Hematopoietic multipotent progenitor cell treated with erythropoietin and hydrocortisone succinate and interleukin-3 and kit ligand, for 8 days (in vitro differentiated cells): ENCODE measurements at places on chromosomes 16 and 17.
A peak's percentile ranks its signal among the peaks of the same experiment; 100 is the strongest.

GRCh38 chr16:31138621-31139578 is 3.4 kb upstream of the PRSS8 start:
- no peak for DNase-seq

GRCh38 chr17:4948166-4948930 is at the start of gene PFN1:
TSS of gene PFN1 (minus strand) at chr17:4948530. CDS start at chr17:4948394, 136 bp downstream.
- DNase-seq, result peak; percentile 91

DNA sequence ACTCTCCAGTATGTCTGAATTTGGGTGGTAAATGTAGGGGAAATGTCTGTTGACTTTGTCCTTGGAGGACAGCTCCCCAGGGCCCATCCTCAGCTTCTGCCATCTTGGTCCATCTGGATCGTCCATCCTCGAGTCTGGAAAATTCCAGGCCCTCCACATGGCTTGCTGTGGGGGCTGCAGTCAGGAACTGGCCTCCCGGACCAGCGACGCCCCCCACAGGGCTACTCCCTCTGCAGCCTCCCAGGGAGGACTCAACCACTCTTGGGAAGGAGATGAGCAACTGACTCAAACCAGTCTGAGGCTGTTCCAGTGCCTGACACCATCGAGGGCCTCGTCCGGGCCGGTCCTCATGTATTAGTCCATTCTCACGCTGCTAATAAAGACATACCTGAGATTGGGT is 5.5 kb upstream of the ZG16B start:
- no peak for DNase-seq

DNA sequence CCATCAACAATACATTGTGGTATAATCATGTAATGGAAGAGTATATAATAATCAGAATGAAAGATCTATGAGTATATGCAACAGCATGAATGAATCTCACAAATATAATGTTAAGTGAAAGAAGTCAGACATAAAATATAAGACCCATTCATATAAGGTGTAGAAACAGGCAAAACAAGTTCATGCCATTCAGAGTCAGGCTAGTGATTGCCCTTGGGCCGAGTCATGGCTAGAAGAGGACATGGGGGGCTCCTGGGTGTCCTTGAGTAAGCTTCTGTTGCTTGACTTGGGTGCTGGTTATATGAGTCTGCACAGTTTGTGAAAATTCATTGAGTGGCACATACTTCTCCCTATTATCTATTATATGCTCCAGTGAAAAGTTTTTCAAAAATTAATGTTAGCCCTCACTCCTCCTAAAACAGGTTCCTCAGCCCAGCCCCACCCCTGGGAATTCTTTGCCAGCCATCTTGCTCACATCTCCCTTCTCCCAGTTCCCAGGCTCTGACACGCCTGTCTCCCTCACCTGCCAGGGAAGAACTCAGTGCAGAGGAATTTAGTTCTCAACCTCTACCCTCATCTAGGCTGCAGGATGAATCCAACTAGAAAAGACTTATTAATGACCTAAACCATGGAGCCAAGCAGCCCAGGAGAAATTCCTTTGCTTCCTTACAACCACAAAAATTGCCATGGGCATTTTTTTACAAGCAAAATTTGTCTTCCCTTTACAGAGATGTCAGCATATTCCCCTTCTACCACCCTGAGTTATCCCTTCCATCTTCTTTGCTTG is 52.4 kb upstream of the NFAT5 start:
- DNase-seq, result no peak

GRCh38 chr16:129075-129474 is 9.4 kb downstream of the NPRL3 start:
- DNase-seq, result no peak

- DNase-seq, result no peak
Measured at GRCh38 chr16:23398987-23399805, 53.8 kb downstream of the COG7 start.

DNA sequence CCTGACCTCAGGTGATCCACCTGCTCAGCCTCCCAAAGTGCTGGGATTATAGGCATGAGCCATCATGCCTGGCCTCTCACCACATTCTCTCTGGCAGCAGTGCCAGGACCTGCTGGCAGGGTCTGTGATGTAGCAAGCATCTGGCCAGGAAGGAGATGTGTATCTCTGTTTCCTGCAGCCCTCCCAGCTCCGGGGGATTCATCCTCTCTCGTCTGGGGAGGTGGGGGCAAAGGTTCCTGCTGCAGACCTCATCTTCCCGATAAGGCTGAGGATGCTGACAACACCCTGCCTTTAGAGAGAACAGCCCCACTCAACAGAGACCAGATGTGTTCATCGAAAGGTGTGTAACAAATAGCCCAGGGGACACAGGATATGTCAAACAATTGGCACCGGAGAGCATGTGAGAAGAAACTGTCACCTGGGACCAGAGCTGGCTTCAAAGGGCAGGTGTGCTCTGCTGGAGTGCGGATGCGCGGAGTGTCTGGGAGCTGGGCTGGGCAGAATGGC is 54.8 kb upstream of the SEC14L1 start:
- no peak for DNase-seq

GRCh38 chr16:47726031-47726675 is 265.0 kb downstream of the PHKB start:
- DNase-seq, result no peak

- DNase-seq, result no peak
Measured at GRCh38 chr17:30586818-30587595, 109.8 kb downstream of the GOSR1 start.

DNA sequence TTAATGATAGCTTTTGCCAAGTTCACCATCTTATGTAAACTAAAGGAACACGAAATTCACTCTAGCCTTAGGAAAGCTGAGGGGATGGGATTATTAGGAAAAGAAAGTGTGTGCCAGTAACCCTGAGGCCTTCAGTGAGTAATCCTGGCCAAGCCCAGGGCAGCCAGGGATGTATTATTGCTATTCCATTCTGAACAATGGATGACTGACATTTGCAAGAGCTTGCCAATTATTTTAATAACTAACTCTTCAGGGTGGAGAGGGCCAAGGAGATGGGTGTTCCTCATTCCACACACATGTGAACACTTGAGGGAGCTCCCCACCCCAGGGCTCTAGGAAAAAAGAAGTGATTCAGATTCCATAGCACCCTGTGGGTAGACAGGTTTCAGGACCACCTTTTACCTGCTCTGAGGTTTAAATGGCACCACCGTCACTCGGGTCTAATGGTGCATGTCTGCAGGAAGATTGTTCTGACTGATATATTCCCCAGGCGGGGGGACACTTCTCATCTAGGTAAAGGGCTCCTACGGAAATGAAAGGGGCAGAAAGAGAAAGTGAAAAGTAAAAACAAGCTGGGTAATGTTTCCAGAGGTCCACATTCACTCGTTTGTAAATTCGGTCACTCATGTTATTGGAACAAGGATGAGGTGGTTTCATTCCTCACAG is 41.5 kb downstream of the TK2 start:
- DNase-seq, result no peak

GRCh38 chr16:84434800-84435199 is 66.5 kb downstream of the ATP2C2 start:
- no peak for DNase-seq

DNA sequence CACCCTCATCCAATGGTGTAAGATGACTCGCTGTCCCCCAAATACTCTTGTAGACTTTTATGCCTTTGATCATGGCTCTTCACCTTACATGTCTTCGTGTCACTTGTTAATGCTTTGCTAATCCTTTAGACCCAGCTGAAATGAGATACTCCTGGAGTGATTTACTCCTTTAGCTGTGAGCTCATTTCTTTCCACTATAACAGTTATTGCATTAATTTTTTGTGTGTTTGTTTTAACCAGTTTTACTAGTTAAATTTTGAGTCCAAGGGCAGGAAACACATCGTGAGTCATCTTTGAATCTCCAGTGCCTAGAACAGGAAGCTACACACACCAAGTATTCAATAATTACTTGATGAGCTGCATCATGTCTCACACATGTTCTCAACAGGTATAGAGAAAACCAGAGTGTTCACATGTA is 6.5 kb upstream of the CTCF start:
- DNase-seq, result no peak

- no peak for DNase-seq
Measured at GRCh38 chr16:23742766-23743165, 12.1 kb upstream of the CHP2 start.

DNA sequence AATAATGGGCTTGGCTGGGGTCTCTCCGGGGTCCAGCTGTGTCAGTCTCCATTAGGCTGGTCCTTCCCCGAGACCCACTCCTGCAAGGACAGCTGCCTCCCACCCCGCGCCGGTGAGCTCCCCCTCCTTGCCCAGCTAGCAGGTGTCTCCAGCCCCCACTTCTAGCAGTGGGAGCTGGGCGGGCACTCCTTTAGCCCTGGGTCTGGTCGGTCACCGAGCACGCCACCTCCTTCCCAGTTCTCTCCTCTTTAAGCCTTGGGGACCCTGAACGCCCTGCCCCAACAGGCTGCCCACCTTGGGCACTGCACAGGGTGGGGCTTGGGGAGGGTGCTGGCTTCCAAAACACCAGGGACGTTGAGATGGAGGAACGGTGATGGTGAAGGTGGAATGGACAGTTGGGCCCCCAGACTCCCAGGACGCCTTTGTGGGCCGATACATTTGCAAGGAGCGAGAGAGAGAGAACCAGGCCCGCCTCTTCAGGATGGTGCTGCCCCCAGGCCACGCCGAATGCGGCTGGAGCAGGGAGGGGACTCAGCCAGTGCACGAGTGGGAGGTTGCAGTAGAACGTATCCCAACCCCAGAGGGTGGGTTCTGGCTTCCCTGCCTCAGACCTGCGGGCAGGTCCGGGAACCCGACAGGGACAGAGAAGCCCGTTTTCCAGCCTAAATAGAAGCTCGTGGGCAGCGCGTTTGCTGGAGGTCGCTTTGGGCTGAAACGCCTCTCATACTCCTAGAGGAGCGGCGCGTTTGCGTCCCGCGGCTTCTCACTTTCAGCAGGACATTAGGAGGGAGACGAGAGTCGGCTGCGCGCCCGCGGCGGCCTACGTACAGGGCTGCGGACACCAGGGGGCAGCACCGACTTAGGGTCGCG is 10.7 kb downstream of the TBX2 start:
- DNase-seq, result peak; percentile 70

- no peak for DNase-seq
Measured at GRCh38 chr17:51228161-51228560, 31.7 kb downstream of the MBTD1 start.
